Stimulated activated CD4-positive, alpha-beta T cell treated with anti-CD3 and anti-CD28 coated beads, TNF-alpha, amount 100 ng/mL, for 24 hours (primary cell): ENCODE measurements at places on chromosomes 5 and 9.
A peak's percentile ranks its signal among the peaks of the same experiment; 100 is the strongest.

GRCh38 chr5:136350343-136350742 is 15.0 kb downstream of the TRPC7 start:
- no peak for DNase-seq

GRCh38 chr9:130682421-130683121 is 11.0 kb upstream of the EXOSC2 start:
- peak; percentile 57 for DNase-seq

DNA sequence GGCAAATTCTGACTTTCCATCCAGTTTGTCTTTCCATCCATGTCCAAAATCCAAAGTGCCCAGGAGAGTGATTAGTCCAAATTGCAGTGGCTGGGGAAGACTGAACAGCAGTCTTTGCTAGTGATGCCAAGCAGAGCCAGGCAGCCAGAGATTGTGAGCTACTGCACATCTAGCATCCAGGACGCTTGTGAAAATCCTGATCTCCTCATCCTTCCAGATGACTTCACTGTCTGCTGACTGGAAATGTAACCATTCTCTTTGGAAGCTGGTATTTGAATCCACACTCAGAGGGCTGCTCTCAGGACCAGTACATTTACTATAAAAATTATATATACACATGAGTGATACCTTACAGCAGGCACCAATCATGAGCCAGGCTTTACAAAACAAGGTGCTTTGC is 49.6 kb downstream of the MACROH2A1 start:
- no peak for DNase-seq

GRCh38 chr9:116668970-116669695 is 18.0 kb upstream of the TRIM32 start:
- DNase-seq: no peak

GRCh38 chr5:159263569-159263905 is 447 bp downstream of the UBLCP1 start:
- no peak for DNase-seq

DNA sequence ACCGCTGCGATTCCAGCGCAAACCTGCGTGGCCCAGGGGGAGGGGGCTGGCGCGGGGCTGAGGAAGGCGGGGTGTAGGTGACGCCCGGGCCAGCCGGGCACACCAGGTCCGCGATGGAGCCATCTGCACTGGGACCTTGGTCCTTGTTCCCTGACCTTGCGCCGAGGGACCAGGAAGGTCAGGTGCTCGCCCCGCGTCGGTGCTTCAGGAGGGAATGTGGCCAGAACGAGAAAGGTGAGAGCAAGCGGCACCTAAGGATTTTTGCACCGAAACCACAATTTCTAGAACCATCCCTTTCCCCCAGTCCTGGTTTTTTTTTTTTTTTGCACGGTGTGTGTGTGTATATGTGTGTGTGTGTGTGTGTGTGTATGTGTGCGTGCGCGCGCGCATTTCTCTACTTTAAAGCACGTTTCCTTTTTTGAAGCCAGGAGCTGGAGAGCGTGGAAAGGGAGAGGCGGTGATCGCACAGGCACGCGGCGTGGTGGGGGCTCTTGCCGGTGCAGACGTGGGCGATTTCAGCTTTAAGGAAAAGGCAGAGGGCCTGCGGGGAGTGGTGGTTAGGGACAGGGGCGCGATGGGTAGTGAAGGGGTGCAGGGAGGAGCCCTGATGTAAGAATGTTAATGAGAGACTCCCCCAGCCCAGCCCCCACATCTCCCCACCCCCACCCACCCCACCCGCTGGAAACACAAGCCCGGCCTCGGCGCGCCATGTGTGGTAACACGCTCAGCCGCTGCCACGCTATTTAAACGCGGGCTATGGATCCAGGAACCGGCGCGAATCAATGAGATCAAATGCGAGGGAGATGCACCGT is at the start of gene NPR3:
NPR3 (plus strand) TSS at position 772 of the 812 bp plus-strand sequence. CDS start 456 bp downstream, outside the sequence.
- DNase-seq: no peak

- no peak for DNase-seq
Measured at GRCh38 chr9:71795097-71795813, 26.9 kb upstream of the CEMIP2 start.

- DNase-seq: no peak
Measured at GRCh38 chr9:4979239-4979638, 5.8 kb upstream of the JAK2 start.

DNA sequence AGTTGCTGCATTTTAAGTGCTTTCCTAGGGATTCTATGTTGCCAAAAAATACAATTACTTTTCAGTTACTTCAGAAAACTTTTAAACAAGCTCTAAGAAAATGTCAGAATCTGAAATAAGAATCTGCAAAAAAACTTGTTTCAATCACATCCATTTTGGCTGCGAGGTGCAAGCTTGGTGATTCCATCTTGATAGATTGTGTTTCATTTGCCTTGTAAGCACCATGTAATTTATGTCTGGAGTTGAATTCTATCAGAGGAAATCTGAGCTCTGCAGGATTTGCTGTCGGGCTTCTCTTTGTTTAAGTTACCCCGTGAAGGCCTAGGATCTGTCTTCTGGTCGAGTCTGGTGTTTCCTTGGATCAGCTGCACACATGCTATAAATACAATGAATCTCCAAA is 40.4 kb upstream of the MAN2A1 start:
- DNase-seq: no peak

- no peak for DNase-seq
Measured at GRCh38 chr5:53827211-53827651, 266.8 kb downstream of the NDUFS4 start.

DNA sequence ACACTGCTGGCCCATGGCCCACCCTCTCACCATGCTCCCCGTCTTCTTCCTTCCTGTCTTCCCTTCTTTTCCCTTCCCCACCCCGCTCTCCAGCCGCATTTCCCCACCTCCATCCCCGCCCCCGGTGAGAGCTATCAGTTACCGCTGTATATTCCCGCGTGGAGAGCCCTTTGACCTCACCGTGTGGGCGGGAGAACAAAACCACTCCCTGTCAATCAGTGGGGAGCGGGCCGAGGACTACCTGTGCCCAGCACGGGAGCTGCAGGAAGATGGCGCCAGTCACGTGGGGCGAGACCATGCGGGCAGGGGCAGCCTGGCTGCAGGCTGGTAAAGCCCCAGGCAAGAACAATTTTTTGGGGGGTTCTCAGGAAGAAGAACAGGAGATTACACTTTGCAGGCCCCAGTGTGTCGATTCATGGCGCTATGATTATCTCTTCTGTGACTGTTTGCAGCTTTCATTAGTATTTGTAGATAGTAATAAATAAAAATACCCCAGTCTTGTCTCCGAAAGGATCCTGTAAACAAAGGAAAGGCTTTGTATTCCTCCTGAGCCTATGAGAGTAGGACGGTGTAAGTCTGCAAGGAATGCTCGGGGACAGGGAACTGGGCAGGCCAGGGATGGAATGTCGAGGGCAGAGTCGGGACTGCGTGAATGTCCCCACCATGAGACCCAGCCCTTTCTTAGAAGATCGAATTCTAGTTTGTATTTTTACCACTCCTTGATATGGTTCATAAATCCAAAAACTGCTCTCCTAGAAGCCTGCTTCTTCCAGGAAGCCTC is 14.8 kb upstream of the DMRT1 start:
- DNase-seq: no peak

- no peak for DNase-seq
Measured at GRCh38 chr9:133396952-133397351, 20.8 kb downstream of the STKLD1 start.

DNA sequence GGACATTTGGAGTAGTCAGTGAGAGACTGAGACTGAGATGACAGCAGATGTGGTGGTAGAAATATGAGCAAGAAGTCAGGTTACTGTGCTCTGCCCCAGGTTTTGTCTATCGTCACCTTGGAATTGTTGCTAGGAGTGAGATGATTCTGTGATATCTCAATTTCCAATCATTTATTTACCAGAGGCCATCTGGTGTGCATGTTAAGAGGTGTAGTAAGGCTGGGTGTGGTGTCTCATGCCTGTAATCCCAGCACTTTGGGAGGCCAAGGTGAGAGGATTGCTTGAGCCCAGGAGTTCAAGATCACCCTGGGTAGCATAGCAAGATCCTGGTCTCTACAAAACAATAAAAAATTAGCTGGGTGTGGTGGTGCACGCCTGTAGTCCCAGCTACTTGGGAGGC is 38.6 kb upstream of the CARTPT start:
- DNase-seq: no peak

DNA sequence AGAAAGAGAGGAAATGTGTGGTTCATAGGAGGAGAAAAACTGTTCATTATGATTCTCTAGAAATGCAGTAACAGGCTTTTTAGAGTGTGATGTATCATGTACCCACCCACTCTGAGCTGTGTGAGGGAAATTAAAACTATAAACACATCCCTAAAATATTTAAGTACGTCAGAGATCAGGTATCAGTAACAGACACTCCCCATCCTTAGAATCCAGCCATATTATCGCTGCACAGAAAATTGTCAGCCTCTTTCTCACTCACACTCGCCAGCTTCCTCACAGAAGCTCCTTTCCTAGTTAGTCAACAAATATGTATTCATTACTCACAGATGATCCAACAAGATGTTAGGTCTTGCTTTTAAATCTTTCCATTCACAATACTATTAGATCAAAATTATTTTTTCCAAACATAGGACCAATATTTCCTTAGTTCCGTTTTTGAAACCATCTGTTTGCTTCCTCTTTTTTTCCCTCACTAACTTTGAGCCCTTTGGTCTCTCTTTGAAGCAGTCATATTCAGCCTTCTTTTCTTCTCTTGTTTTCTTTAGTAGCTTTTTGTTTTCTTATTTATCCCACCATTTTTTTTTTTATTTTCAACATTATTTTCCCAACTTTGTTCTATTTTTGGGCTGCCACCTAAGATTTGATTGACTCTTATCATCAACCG is 13.6 kb upstream of the MAST4 start:
- no peak for DNase-seq

DNA sequence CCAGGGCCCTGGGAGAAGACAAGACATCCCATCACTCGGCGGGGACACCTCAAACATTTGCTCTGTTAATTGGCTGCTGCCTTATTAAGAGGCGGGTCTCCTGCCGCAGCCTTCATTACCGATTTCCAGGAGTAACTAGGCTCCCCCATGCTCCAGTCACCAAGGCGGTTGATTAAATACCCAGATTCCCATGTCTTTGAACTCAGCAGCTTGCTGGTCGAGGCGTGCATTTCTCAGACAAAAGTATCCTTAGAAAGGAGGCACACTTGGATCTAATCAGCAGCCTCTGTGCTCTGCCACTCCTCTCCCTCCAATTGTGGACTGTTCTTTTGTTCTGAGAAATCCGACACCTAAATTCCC is 228.8 kb downstream of the FSTL4 start:
- no peak for DNase-seq

DNA sequence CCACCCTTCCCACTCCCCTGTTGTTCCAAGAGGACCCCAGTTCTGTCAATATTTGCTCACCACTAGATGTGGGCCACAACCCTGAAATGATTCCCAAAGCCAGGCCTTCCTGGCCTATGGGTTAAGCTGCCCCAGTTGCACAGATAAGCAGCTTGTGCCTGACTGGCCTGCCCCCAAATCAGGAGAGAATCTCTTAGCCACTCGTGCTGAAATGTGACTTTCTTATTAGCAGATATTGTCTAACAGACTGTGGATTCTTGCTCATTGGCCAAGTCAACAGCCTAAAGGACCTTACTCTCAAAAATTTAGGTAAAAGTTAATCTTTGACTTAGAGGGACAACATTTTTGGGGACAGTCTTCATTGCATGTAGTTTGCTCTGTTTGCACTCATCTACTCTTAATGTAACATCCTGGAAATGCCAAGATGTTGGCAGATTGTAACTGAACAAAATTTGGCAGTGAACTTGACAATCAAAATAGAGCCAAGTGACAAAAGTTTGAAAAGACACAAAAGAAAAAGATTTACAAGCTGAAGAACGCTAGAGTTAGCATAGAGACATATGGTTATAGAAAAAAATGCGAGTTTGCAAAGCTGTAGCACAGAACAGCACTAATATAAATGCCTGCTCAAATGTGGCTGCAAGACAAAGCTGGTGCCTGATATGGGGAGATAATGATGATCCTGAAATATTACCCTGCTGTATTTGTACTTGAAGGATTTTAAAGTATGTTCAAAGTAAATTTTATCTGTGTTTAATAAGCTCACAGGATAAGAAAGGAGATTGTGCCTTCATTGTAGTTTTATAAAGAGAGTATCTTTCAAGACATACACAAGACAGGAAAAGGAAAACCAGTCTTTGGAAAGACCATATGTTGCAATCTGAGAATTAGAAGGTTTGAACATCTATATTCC is 29.0 kb upstream of the FSD1L start:
- no peak for DNase-seq

DNA sequence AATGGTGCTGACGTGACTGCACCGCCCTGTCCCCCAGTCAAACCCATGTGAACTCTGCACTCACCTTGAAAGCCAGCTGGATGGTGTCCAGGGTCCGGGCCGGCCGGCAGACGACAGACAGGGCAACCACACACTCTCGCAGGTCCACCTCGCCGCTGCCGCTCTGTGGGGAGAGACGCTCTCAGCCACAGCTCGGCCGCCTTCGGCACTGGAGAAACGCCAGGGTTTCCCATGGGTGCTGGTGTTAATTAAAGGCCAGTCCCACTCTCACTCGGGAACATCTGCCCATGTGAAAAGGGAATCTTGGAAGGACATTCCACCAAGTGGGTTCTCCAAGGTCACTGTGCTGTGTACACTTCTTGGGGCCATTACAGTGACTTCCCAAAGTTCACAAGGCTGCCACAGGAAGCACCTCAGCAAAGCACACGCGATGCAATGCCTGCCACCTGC is 25.5 kb upstream of the SLC6A3 start:
- no peak for DNase-seq

DNA sequence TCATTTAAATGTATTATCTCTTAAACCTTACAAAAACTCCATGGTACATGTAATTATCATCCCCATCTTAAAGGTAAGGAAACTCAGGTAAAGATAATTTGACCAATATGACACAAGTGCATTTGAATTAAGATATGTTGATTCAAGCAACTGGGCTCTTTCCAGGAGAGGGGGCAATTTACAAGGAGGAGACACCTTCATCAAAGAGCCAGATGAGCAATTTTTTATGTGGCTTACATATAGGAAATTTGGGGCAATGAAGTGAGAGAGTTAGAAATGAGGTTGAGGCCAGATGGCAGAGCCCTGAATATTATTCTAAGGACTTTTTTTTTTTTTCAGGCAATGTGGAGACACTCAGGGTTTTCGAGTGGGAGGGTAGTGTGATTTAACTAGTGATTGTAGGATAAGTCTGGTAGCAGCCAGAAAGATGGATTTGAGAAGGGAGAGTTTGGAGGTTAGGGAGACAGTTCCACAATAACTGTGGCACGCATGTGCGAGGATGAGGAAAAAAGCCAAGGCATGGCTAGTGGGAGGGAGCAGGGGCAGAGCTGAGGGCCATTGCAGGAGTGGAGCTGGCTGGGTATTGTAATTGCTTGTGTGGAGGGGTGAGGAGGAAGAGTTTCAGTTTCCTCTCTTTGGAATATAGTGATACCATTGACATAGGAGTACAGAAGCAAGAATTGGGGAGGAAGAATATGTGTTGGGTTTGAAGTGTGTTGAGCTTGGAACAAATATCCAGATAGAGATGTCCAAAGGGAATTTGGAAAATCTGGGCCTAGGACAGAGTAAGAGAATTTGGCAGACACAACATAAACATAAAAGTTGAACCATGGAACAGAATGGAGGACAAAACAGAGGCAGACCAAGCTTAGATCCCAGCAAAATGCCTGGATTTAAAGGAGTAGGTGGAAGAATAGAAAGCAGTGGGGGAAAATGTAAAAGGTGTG is 72.0 kb downstream of the ACTBL2 start:
- DNase-seq: no peak

GRCh38 chr5:115978779-115979178 is 16.5 kb downstream of the LVRN start:
- no peak for DNase-seq
